ENCODE measurements at places on chromosomes 4 and X. TPM values are rescaled to one million over a fixed set of nuclear protein-coding genes. Genes with fewer than 3 reads are reported as not detected.

GRCh38 chrX:39020051-39020669, 218.9 kb downstream of the MID1IP1 start:
- H3K36me3 ChIP-seq: no peaks in the 10 kb centered on the region
- no peaks in the 10 kb centered on the region for H3K4me1 ChIP-seq
- H3K27me3 ChIP-seq: no peaks in the 10 kb centered on the region
- no peak overlapping the region for H3K27ac ChIP-seq

- H3K4me1 ChIP-seq: no peaks in the 10 kb centered on the region
- no peaks in the 10 kb centered on the region for H3K27me3 ChIP-seq
- DNase-seq: no peak
- H3K36me3 ChIP-seq: no peaks in the 10 kb centered on the region
- no peak overlapping the region for H3K4me3 ChIP-seq
- no peak overlapping the region for H3K27ac ChIP-seq
These were observed 8.6 kb upstream of the IGBP1 start for GRCh38 chrX:70124678-70125077.

GRCh38 chr4:87322754-87323153, at the start of gene HSD17B13:
HSD17B13 (minus strand) TSS chr4:87322882; CDS start chr4:87322841, 41 bp downstream.
- H3K27ac ChIP-seq: no peak within 1 kb of the TSS
- no peaks in the 10 kb centered on the region for H3K36me3 ChIP-seq
- no peak within 1 kb of the TSS for H3K4me3 ChIP-seq
- no peaks in the 10 kb centered on the region for H3K27me3 ChIP-seq

- no peaks in the 10 kb centered on the region for H3K27me3 ChIP-seq
- H3K4me1 ChIP-seq: no peaks in the 10 kb centered on the region
- no peaks in the 10 kb centered on the region for H3K36me3 ChIP-seq
- DNase-seq: no peak
- no peak overlapping the region for H3K27ac ChIP-seq
These were observed 21.3 kb downstream of the PIN4 start for GRCh38 chrX:72202792-72203401.

DNA sequence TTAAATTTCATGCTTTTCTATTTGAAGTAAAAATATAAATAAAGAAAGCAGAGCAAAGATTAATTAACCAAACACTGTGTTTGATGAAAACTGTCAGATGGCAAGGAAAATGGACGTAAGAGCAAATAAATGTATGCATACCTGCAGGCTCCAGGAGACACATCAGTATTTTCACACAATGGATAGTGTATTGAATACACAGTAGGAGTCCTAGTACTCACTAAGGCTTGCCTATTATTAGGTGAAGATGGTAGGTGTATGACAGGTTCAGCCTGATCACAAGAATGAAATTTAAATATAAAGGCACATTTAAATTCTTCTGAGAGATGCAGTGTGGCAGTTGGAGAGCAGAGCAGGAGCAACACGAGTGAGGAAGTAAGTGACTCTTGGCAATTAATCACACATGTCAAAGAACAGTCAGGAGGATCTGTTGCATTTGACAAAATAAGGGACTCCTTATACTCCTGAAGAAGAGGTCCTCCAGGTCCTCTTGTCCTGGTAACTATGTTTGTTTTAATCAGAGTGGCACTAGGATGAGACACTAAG, 106.0 kb upstream of the NDST4 start:
- DNase-seq: no peak
- no peaks in the 10 kb centered on the region for H3K4me1 ChIP-seq
- H3K36me3 ChIP-seq: no peaks in the 10 kb centered on the region
- H3K4me3 ChIP-seq: no peak overlapping the region
- no peaks in the 10 kb centered on the region for H3K27me3 ChIP-seq
- H3K27ac ChIP-seq: no peak overlapping the region

- no peaks in the 10 kb centered on the region for H3K4me1 ChIP-seq
- H3K27ac ChIP-seq: no peak overlapping the region
- H3K4me3 ChIP-seq: peak overlapping the region; percentile 9
- no peaks in the 10 kb centered on the region for H3K36me3 ChIP-seq
These were observed 3.8 kb downstream of the RAPGEF2 start for GRCh38 chr4:159106636-159107035.

DNA sequence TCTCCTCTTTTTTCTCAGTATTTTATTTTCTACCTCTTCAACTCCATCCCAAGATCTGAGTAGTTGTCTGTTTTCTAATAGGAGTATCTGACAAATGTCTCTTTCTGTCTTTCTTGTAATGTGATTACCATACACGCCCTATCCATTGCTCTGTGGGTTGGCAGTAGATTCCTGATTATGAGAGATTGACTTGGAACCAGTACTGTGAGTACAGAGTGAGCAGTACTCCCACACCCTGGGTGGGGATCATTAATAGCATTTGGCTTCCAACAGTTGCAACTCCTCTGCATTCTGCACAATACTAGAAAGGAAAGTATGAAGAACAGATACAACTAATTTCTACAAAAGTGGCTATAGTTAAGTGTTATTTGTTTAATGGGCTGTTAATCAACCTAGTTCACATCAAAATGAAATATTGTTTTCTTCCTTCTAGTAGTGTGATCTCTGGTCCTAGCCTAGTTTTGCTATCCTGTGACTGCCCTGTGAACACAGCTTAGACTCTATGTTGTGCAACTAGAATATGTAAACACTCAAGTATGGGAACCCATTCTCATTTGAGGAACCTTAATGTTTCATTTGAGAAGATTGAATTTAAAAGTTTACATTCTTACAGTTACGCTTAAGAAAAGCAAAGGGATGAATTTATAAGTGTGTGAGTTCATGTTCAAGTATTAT, 112.9 kb downstream of the PTPN13 start:
- H3K27me3 ChIP-seq: no peaks in the 10 kb centered on the region
- DNase-seq: no peak
- no peak overlapping the region for H3K27ac ChIP-seq
- no peaks in the 10 kb centered on the region for H3K36me3 ChIP-seq
- no peak overlapping the region for H3K4me3 ChIP-seq
- no peaks in the 10 kb centered on the region for H3K4me1 ChIP-seq

GRCh38 chr4:25107827-25108516, 52.3 kb downstream of the SEPSECS start:
- no peak overlapping the region for H3K4me3 ChIP-seq
- DNase-seq: no peak
- H3K36me3 ChIP-seq: no peaks in the 10 kb centered on the region
- H3K27me3 ChIP-seq: no peaks in the 10 kb centered on the region

GRCh38 chr4:109665783-109666485, 37.3 kb downstream of the CASP6 start:
- no peak overlapping the region for H3K27ac ChIP-seq
- no peak overlapping the region for H3K4me3 ChIP-seq
- no peaks in the 10 kb centered on the region for H3K27me3 ChIP-seq
- peaks cover 4% of the 10 kb centered on the region for H3K4me1 ChIP-seq
- no peaks in the 10 kb centered on the region for H3K36me3 ChIP-seq

GRCh38 chr4:102281171-102281839, 64.0 kb downstream of the SLC39A8 start:
- no peaks in the 10 kb centered on the region for H3K36me3 ChIP-seq
- no peak for DNase-seq
- no peaks in the 10 kb centered on the region for H3K27me3 ChIP-seq
- H3K4me3 ChIP-seq: no peak overlapping the region
- H3K4me1 ChIP-seq: no peaks in the 10 kb centered on the region
- H3K27ac ChIP-seq: no peak overlapping the region

GRCh38 chr4:158255727-158256324, 45.5 kb downstream of the TMEM144 start:
- no peaks in the 10 kb centered on the region for H3K36me3 ChIP-seq
- no peak overlapping the region for H3K27ac ChIP-seq
- no peaks in the 10 kb centered on the region for H3K27me3 ChIP-seq
- H3K4me3 ChIP-seq: no peak overlapping the region

GRCh38 chr4:147220833-147221232, 260.1 kb upstream of the EDNRA start:
- no peaks in the 10 kb centered on the region for H3K4me1 ChIP-seq
- no peak overlapping the region for H3K4me3 ChIP-seq
- H3K36me3 ChIP-seq: no peaks in the 10 kb centered on the region
- no peak overlapping the region for H3K27ac ChIP-seq

- H3K4me1 ChIP-seq: no peaks in the 10 kb centered on the region
- H3K4me3 ChIP-seq: no peak overlapping the region
- no peaks in the 10 kb centered on the region for H3K27me3 ChIP-seq
- no peak for DNase-seq
These were observed 57.1 kb upstream of the USP38 start for GRCh38 chr4:143127621-143128020.

DNA sequence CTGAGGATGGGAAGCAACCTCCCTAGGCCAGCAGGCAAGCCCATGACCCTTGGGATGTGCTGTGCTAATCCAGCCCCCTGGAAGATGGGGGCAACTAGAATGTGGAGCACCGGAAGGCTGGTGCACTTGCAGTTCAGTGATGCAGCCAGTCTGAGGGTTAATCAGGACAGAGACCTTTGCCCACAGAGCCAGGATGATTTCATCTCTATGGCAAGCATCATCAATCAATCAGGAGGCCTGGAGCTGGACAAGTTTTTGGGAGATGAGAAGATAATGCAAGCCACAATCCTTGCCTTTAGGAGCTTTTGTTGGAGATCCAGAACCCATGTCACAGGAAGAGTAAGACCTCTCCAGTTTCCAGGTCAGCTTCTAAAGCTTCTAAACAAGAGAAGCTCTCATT, 15.4 kb upstream of the MSN start:
- H3K4me1 ChIP-seq: no peaks in the 10 kb centered on the region
- no peak overlapping the region for H3K27ac ChIP-seq
- H3K27me3 ChIP-seq: no peaks in the 10 kb centered on the region
- DNase-seq: no peak

DNA sequence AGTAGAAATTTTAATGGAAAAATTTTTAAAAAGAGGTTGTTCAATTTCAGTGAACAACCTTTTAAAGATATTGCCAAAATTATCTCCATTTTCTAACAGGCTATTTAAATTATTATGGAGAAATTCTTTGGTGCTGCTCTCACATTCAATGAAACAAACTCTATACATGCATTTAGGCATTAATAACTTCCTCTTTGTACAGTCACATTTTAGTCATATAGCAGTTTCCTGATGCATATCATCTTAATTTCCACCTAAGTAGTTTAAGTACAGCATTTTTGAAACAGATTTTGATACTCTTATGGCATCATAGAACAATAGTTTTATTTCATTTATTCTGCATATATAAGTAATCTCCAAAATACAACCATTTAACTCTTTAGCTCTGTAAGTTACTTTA, 500.1 kb downstream of the STPG2 start:
- H3K27me3 ChIP-seq: no peaks in the 10 kb centered on the region
- no peaks in the 10 kb centered on the region for H3K36me3 ChIP-seq
- H3K4me3 ChIP-seq: no peak overlapping the region
- H3K4me1 ChIP-seq: no peaks in the 10 kb centered on the region
- no peak overlapping the region for H3K27ac ChIP-seq
- no peak for DNase-seq

DNA sequence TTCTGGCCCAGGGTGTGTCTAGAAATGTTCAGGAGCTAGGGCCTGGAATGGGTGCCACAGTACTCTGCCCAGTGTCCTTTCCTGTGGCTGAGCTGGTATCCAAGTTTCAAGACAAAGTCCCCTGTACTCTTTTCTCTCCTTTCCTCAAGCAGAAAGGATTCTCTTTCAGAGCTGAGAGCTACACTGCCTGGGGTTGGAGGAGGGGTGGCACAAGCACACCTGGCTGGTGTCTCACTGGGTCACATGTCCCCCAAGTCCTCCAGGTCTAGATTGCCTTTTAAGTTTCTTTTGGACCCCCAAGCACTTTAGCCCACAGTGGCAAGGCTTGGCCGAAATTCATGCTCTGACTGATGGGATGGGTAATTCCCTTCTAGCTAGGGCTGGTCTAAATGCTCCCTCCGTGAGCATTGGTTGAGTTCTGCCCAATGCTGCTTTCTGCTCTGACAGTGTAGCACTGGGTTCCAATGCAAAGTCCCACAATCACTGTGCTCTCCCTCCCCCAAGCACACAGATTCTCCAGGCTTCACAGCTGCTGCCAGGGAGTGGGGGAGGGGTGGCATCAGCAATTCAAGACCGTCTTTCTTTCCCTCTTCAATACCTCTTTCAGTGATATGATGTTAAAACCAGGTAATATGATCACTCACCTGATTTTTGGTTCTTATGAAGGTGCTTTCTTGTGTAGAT, 47.8 kb downstream of the BEX3 start:
- no peak overlapping the region for H3K4me3 ChIP-seq
- no peaks in the 10 kb centered on the region for H3K36me3 ChIP-seq
- H3K27ac ChIP-seq: no peak overlapping the region
- DNase-seq: no peak

DNA sequence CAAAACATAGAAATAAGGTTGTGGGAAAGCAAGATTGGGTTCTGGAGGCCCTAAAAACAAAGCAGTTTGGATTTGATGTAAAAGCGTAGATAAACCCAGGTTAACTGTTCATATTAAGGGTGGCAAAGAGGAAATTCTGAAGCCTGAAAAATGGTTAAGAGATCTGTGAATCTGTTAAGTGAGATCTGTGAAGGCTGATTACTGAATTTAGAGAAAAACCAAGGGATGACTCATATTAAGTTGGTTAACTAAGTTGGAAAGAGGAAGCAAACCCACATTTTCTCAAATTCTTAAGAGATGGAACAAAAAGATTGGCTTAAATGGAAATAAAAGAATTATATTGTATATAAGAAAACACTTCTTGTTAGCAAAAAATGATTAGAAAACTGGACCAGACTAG, 22.8 kb downstream of the GPAT3 start:
- no peak overlapping the region for H3K4me3 ChIP-seq
- DNase-seq: no peak
- peak overlapping the region; percentile 40 for H3K27ac ChIP-seq
- no peaks in the 10 kb centered on the region for H3K27me3 ChIP-seq

DNA sequence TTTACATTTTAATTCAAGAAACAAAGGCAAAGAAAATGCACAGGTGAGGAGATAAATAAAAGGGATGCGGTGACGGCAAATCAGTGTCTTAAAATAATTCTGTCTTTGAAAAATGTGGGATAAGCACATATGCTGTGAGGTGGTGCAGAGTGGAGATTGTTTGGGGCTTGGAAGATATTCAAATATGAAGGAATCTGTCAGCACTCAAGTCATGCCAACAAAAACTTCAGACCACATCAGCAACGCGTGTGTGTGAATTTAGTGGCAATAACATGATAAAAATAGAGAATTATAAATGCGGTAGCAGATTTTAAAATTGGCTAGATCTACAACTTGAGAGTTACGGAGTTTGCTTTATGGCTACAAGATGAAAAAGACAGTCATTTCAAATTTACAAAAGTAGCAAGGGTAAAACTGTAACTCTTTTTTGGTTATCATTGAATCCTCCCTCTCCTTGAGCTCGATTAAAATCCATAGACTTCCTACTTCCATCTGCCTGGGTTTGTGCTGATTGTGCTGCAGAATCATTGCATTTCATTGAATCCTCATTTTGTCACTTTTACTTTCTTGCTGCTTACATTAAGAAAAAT, 71.5 kb upstream of the VCX2 start:
- no peak for DNase-seq
- no peaks in the 10 kb centered on the region for H3K27me3 ChIP-seq
- no peaks in the 10 kb centered on the region for H3K36me3 ChIP-seq
- no peak overlapping the region for H3K27ac ChIP-seq

- DNase-seq: no peak
- no peaks in the 10 kb centered on the region for H3K27me3 ChIP-seq
- H3K27ac ChIP-seq: no peak overlapping the region
These were observed 82.9 kb downstream of the CAMK2D start for GRCh38 chr4:113678641-113679040.

GRCh38 chr4:142322996-142323395, 523.1 kb downstream of the INPP4B start:
- H3K27me3 ChIP-seq: no peaks in the 10 kb centered on the region
- no peaks in the 10 kb centered on the region for H3K36me3 ChIP-seq
- DNase-seq: no peak
- H3K27ac ChIP-seq: no peak overlapping the region
- no peak overlapping the region for H3K4me3 ChIP-seq
- H3K4me1 ChIP-seq: no peaks in the 10 kb centered on the region

The ANAPC10 gene
- total RNA-seq: 15.4 TPM

The INTU gene
- 1.8 TPM for total RNA-seq

The TMEM131L gene
- total RNA-seq: 15.4 TPM

The PHF8 gene
- 7.8 TPM for total RNA-seq

The SSX2B gene
- not detected for total RNA-seq

The IL15 gene
- total RNA-seq: 2.0 TPM

The TMSB15C gene
- total RNA-seq: 0.30 TPM

The ASB12 gene
- total RNA-seq: 0.85 TPM

Data from right atrium auricular region (tissue), 2 donors.